ENCODE measurements at places on chromosomes 4 and X.

- DNase-seq = no peak
Measured at GRCh38 chr4:152696764-152697261, 17.0 kb upstream of the TMEM154 start.

GRCh38 chrX:47530049-47530448 is 31.0 kb upstream of the ARAF start:
- DNase-seq = no peak

- DNase-seq = no peak
Measured at GRCh38 chr4:183832776-183833450, 72.2 kb upstream of the STOX2 start.

DNA sequence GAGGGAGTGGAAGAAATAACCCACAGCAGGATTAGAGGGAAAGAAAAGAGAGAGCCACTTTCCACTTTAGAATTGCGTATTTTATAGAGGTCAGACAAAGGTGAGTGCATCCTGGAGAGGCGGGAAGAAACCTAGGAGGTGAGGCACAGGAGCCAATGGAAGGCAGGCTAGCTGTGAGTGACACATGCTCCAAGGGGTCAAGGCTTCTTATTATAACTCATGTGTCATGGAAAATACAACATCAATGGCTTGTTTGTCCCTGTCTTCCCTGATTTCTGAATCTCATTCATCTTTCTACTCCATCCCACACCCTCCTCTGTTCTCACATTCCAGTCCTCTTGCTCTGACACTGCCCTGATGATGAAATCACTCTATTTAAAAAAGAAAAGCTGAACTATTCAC is 14.4 kb downstream of the ANXA3 start:
- peak; percentile 74 for DNase-seq

DNA sequence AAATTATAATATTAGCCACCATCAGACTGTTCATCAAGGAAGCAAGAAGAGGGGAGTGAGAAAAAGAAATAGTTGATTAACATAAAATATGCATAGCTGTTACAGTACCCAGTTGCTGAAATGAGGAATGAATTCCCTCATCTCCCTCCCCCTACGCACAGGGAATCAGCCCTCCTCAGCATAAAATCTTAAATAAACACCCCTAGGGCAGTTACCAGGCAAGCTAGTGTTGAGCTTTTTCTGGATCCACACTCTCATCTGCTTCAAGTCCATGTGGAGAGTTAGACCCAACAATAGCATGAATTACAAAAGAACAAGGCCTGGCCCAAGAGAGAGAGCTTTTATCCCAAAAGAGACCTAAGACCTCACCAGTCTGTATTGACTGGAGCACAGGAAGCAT is 19.0 kb upstream of the SYTL4 start:
- no peak for DNase-seq

DNA sequence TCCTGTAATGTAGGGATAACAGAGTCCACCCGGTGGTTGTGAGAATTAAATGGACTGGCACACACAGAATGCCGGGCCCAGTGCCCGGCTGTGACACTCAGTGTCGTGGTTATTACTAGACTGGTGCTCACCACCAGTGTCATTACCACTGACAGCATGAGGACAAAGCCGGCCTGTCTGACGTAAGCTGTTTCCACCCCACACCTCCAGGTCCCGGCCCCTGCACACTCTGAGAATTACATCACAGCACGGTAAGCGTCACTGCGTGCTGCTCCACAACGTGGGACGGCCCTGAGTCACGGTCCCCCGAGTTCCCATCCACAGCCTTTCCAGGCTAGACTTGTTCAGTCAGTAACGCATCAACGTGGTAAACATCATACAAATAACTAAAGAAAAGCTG is 22.9 kb downstream of the FAT1 start:
- no peak for DNase-seq

DNA sequence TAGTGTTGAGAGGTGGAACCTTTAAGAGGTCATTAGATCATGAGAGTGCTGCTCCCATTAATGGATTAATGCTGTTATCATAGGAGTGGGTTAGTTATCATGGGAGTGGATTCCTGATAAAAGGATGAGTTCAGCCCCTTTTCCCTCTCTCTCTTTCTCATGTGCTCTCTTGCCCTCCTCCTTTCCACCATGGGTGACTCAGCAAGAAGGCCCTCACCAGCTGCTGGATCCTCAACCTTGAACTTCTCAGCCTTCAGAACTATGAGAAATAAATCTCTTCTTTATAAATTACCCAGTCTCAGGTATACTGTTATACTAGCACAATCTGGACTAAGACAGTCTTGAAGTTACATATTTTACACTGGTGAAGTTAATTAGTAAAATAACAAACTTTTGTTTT is 10.0 kb upstream of the CDKL5 start:
- DNase-seq = peak; percentile 22

GRCh38 chr4:154304679-154305078 is 186.9 kb downstream of the DCHS2 start:
- no peak for DNase-seq

DNA sequence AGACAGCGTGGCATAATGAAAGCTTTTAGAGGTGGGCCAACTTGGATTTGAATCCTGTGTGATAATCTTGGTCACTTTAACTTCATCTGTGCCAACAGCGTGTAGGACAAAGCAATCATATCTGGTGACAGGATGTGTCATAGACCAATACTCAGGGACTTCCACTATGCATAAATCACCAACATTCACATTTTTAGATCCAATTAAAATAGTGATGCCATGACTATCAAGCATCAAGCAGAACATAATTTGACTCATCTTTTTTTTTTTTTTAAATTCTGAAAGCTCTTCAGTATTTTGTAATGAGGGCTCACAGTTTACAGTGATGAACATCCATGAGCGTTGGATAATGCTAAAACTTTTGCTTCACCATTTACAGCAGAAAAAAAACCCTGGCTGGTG is 27.3 kb upstream of the RAPGEF2 start:
- peak; percentile 59 for DNase-seq

GRCh38 chr4:150475763-150476162 is 106.2 kb upstream of the MAB21L2 start:
- DNase-seq = no peak

- no peak for DNase-seq
Measured at GRCh38 chr4:3860061-3860912, 94.1 kb downstream of the ADRA2C start.

GRCh38 chr4:152572417-152573086 is 36.7 kb upstream of the FBXW7 start:
- DNase-seq = peak; percentile 57

- no peak for DNase-seq
Measured at GRCh38 chr4:2065106-2065930, 6.2 kb downstream of the NAT8L start.

- peak; percentile 80 for DNase-seq
Measured at GRCh38 chrX:103356130-103356798, at the start of gene TCEAL9. TCEAL9 (plus strand) TSS chrX:103356506; CDS start chrX:103357685, 1,179 bp downstream.

DNA sequence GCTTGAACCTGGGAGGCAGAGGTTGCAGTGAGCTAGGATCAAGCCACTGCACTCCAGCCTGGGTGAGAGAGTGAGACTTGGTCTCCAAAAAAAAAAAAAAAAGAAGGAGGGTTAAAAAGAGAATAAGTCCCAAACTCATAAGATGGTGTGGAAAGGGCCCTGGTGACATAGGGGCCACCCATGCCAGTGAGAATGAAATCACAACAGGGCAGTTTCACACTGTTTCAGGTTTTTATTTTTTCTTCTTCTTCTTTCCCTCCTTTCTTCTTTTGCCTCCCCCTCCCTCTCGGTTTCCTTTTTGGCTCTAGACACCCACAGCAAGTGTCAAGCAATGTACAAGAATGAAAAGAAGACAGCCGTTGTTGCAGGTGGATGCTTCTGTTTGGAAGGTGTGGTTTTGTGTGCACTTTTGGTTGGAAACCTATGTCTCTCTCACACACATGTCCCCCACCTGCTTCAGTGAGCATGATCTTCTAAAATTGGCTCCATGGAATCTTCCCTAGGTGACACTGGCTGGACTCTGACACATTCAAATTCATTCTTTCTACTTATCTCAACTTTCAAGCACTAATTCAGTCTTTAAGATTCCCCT is 14.4 kb upstream of the TLR8 start:
- DNase-seq = no peak

GRCh38 chr4:55330241-55330640 is 15.8 kb upstream of the SRD5A3 start:
- no peak for DNase-seq

DNA sequence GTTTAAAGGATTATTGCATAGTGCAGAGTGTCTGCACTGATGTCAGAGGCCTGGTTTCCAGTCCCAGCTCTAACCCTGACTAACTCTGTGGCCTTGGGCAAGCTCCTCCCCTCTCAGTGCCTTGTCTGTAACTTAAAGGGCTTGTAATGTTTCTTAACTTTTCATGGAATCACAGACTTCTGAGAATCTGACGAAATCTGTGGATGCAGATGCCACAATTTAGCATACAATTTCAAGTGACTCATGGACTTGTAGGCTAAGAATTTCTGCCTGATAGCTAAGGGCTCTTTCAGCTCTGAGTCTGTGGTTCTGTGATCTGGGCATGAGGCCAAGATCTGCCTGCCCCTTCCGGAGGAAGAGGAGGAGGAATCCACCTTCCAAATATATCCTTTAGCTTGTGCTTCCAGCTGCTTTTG is 236.9 kb downstream of the AR start:
- peak; percentile 97 for DNase-seq

GRCh38 chrX:99901091-99901490 is 509.0 kb downstream of the PCDH19 start:
- no peak for DNase-seq

- DNase-seq = no peak
Measured at GRCh38 chrX:92213786-92214185, 434.6 kb downstream of the PCDH11X start.

DNA sequence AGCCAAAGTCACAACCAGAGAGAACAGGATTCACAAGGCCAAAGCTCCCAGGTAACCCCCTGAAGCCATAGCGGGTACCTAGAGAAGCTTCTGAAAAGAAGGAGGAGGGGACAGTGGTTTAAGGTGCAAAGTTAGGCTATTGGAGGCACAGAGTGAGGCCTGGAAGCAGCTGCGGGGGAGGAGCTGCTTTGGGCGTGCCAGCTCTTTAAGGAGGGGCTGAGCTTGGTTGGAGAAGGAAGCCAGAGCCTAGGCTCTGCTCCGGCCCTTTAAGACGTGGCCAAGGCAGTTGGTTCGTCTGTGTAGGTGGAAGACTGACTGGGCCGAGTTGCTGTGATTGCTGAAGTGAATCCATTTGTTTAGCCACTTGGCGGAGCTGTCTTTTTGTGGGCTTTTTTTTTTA is 1.5 kb downstream of the KLF8 start:
- DNase-seq = no peak

- DNase-seq = peak; percentile 59
Measured at GRCh38 chrX:31353095-31353494, 281.3 kb upstream of the FTHL17 start.

DNA sequence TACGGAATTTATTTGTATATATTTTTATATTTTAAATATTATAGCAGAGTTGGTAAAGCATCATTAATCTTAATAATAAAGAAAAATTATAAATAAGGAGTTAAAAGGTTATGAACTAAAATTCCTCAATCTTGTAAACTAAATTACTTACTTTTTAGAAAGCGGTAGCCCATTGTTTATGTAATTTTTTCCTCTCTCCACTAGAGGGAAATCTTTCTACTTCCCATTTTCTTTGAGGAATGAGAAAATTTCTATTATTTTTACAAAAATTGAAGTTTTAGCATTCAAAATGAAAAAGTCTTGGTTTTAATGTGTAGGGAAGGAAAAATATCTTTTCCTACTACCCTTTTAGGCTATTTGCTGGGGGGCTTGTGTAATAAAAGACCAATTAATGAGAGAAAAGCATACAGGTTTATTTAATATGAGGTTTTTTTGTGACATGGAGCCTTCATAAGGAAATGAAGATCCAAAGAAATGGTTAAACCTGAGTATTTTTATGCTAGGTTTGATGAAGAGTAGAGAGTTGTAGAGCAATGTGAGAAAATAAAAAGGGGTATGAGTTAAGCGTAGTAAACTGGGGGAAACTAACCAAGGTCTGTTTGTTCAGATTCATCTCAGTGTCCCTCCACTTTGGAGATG is 68.7 kb upstream of the ADAD1 start:
- peak; percentile 14 for DNase-seq

GRCh38 chr4:169283114-169283509 is 12.4 kb upstream of the SH3RF1 start:
- DNase-seq = peak; percentile 89
